ENCODE measurements at places on chromosomes 1 and 21.

DNA sequence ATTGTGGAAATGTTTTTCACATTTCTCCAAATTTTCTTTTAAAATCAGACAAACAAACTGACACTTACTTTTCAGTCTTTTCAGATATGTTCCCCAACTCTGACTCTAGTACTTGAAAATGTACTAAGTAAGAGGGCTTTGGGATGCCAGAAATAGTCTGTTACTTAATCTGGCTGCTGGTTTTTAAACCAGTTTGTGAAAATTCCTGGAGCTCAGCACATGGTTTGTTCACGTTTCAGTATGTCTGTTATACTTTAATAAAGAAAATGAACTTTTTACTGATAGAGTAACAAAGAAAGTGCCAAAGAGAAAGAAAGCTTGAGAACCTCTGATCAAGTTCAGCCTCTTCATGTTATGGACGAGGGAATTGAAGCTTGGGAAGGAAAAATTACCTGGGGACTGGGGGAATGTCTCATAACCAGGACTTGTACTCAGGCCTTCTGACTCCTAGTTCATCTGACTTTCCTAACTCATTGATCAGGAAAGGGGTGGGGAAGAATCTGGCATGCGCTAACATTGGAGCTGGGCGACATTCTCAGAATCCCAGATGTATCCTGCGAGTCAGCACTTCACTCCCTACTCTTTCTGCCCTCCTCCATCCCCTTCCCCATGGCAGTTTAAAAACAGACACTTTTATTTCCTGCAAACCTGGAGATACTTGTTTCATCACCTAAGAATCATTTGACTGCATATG is 30.8 kb upstream of the DNAJC6 start:
- DNase-seq: no peak

GRCh38 chr21:45294509-45295291 is 7.0 kb upstream of the POFUT2 start:
- DNase-seq: no peak

DNA sequence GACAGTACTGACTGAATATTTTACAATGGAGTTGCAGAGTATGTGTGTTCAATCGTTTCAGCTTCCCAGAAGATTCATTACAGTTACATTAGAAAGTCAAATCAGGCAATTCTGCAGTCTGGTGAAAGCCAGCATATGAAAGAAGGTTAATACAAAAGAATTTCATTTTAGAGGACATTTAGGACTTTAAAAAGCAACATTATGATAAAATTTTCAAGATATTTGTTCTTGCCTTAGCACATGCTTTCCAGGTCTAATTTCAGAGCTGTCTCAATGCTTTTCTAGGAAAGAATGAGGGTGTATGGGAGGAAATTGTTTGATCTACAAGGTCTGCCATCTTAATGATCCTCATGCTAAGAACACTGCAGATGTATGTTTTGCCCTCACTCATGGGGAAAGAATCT is 63.2 kb downstream of the RERE start:
- DNase-seq: no peak

DNA sequence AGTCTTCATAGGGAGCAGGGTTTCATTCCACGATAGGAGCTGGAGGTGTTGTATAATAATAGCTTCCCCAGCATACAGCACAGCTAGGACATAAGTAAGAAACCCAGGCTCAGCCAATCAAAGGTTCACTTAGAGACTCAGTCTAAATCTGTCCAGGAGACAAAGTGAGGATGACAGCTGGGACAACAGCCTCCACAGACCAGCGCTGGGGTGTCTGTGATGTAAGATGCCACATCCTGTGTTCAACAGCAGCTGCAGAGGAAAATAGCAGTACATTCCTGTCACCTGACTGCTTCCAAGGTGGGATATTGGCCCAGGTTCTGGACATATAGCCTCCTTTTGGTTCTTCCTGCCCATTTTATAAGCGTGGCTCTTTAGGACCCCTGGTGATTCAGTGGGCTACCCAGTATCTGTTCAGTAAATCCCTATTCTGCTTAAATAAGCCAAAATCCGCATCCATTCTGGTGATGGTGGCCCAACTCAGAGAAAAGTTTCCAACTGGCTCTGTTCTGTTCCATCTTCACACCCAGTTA is 176.8 kb upstream of the SYT6 start:
- no peak for DNase-seq

DNA sequence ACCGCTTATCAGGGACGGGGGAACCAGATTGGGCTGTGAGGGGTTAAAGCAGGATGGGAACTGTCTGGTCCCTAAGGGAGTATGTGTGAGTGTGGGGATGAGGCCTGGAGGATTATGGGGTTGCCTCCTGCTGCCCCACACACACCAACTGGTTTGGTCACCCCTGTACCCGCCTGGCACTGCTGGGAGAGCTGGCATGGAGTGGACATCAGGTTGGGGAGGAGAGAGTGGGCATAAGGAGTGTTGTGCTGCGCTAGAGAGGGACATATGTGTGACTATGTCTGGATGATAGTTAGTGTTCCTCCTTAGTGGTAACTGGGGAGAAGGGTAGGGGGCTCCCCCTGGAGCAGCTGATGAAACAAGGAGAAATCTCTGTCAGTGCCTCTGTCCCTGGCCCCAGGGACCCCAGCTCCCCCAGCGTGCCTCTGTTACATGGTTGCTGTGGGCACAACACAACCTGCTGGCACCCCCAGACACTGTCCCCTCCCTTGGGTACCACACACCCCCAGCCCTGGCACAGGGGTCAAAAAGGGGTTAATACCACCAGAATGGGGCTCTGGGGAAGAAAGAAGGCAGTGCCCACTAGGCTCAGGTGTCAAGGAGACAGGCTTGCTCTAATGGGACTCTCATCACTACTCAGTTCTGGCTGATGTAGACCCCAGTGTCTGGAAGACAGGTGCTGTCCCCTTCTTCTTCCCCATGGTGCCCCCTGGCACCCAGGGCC is 1.9 kb downstream of the ZBTB7B start:
- DNase-seq: no peak

DNA sequence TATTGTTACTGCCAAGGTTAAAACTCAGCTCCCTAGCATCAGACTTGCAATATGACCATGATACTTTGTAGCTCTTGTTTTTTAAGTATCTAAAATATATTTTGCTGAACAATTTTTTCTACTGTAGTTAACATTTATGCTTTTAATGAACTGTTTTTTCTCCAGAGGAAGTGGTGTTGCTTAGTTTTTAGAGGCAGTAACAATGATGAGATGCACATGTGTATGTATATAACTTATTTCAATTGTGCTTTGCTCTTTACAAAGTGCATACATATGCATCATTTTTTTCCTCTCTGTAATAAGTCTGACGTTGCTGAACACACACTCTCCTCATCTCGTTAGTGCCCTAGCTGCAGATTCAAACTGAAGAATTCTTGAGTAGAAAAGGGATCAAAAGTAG is 418.8 kb downstream of the ZP4 start:
- no peak for DNase-seq

DNA sequence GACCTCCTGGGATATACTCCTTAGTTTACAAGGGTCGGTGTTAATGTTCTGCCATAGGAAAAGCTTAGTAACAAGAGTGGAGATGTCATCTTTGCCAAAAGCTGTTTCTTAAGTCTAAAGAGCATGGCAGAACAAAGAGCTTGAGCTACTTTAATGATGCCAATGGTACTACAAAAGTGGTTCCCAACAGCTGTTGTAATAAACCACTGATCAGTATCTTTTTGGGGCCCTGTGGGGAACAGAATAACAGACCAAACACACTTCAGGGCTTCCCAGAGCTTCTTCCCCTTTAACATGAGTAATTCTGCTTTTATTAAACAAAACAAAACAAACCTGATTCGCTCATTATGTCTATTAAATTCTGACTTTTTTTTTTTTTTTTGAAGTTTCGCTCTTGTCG is 116.3 kb downstream of the NCAM2 start:
- DNase-seq: no peak

Data from stimulated activated CD8-positive, alpha-beta memory T cell treated with anti-CD3 and anti-CD28 coated beads, Interleukin-4, amount 100 ng/mL, for 1 hour (primary cell).